ENCODE measurements at places on chromosomes 7 and 10. TPM values are rescaled to one million over a fixed set of nuclear protein-coding genes. Genes with fewer than 3 reads are reported as not detected.

DNA sequence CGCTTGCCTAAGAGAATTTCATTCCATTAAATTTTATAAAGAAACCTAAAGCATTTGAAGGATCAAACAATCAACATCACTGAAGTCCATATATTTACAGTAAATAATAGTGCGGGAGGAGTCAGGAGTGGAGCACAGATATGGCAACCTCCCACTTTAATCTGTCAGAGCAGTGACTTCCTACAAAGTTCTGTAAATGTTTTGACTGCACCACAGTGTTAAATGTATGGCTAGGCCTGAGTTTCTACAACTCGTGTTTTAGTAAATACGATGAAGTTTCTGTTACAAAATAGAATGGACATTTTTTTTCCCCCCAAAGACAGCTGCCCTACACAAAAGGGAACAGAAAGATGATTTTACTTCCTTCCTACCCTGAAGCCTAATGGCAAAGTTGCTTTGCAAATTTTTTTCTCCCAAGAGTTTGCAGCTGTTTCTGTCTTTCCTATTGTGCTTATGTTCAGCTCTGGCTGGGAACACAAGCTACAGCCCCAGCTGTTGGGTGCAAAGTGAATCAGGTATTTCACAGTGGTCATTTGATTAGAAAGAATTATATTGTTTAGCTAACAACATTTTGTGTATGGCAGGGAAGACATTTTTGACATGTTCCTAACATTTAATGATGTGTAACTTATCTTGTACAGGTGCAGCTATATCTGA lies 62.1 kb downstream of the MET start:
- no peak for DNase-seq

Gene KAZALD1
- 0.59 TPM for total RNA-seq

DNA sequence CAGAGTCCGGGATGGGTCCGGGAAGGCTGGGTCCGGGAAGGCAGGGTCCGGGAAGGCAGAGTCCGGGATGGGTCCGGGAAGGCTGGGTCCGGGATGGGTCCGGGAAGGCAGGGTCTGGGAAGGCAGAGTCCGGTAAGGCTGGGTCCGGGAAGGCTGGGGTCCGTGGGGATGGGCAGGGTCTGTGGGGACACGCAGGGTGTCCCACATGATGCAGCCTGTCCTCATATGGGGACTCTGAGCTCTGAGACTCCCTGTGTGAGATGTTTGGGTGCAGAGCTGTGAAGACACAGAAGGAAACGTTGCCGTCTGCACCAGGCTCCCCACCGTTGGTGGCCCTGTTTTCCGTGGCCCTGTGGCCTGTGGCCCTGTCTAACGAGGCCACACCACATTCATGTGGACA lies 45.7 kb upstream of the ADGRA1 start:
- no peak for DNase-seq

DNA sequence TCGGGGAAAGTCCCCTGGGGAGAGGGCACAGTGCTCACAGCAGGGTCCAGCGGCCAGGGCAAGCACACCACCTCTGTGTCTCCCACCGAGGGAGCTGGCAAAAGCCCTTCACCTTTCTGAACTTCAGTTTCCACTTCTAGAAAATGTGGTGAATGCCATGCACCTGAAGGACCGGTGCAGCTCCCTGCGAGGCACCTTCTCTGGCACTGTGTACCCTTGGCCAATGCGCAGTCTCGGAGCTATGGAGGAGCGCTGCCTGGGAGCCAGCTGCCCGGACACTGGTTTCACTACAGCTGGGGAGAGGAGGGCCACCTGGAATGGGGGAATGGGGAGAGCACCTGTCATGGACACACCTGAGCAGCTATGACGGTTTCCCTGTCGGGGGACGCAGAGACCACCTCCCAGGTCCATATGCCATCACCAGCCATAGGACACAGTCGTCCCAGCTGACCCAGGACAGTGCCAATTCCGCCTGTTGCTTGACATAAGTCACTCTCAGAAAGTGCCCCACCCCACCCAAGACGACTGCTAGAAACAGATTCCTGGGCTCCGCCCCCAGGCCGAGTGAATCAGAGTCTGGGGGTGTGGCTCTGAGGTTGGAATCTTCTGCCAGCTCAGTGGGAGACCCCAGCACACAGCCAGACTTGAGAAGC lies 16.8 kb downstream of the RASGEF1A start:
- DNase-seq: no peak

- no peak for DNase-seq
Measured at GRCh38 chr10:44260286-44260928, 124.5 kb downstream of the CXCL12 start.

Gene HILPDA
- 24.9 TPM for total RNA-seq

GRCh38 chr7:134419875-134420274 lies 39.0 kb downstream of the AKR1B1 start:
- no peak for DNase-seq

- DNase-seq: no peak
Measured at GRCh38 chr7:30879139-30880124, 32.2 kb upstream of the AQP1 start.

DNA sequence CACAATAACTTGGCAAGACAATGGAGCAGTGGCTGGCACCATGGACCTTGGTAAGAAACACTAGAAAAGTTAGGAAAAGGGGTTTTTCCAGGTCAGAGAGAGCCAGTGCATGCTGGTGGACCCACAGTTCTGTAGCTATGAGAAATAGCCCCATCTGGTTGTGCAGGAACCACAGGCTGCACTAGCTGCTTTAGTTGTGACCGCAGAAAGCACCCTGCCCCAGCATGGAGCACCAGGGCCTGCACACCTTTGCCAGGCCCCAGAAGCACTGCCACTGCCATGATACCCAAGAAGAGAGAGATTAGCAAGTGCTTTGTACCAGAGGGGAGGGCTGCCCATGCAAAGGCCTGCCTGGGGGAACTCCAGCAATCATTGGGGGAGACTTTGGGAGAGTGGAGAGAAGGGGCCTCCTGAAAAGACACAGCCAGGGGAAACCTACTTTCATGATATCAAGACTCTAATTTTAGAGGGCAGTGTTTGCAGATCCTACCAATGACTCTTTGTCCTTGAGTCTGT lies 256.1 kb upstream of the C7orf33 start:
- DNase-seq: no peak

DNA sequence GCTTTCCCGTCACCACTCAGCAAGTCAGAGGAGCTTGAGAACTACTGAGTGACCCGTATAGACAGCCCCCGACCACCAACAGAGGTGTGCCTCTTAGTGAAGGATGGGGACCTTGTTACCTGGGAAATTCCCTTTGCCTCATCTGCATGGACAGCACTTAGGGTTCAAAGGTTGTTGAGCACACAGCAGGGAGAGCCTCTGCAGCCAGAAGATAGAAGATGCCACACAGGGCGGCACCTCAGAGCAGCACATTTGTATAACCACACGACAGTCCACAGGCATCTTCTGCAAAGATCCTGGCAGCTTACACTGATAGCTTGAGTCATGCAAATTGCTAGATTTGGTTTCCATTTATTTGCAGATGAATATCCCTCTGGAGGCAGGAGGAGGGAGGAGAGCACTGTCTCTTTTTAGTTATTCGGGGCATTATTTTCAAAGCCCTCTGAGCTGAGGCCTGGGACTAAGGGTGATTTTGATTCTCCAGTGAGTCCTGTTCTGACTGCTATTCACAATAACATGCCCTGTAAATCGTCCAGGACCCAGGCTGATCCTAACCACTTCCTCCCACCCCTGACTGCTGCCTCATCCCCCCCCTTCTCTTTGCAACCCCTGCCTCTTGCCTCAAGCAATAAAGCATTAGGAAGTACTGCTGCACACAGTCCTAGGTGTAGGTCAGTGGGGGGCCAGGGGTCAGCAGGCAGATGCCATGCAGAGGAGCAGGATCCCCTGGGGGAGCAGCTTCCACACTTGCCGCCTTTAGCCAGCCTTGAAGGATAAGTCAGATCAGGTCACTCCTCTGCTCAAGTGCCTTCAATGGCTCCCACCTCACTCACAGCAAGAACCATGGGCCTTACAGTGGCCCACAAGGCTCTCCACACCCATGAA lies 24.6 kb upstream of the INMT start:
- DNase-seq: no peak

- no peak for DNase-seq
Measured at GRCh38 chr10:78715435-78715834, 353.3 kb upstream of the ZMIZ1 start.

GRCh38 chr10:46077141-46077554 lies 31.1 kb upstream of the MSMB start:
- DNase-seq: no peak

Data from glutamatergic neuron (in vitro differentiated cells).